Activated CD4-positive, alpha-beta T cell treated with anti-CD3 and anti-CD28 coated beads, Interleukin-10, Interleukin-2, amounts not matched to agents 100 ng/mL and 50 ng/mL, durations not matched to agents 16 hours and 8 hours (primary cell): ENCODE measurements at places on chromosomes 3 and 15.

- no peak for DNase-seq
Measured at GRCh38 chr15:79541196-79541595, 109.1 kb downstream of the MINAR1 start.

GRCh38 chr3:50189274-50189673 is 2.1 kb upstream of the GNAT1 start:
- peak; percentile 65 for DNase-seq

- no peak for DNase-seq
Measured at GRCh38 chr3:51622868-51623267, 48.2 kb upstream of the TEX264 start.

DNA sequence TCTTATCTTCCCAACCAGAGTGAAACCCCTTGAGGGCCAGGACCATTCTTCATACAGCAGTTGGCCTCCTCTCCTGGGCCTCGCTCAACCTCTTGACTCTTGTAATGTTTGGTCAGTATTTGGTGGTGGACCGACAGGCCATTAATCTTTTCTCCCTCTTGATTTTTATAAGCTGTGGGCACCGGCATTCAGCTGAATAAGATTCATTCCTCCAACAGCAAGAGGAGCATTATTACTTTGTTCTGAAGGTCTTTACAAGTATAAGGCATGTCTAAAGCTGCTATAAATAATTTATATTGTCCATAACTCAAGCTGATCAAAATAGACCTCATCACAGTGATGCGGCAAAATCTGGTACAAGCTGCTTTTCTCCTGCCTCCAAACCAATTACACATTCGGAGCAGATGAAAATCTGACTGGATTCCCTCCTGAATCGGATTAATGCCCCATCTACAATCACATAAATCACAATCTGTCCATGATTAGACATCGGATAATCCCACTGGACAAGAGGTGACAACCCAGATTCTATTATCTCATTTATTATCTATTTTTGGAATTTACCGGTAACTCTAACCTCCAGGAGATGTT is 8.4 kb upstream of the ISL2 start:
- DNase-seq = no peak

- no peak for DNase-seq
Measured at GRCh38 chr3:114994554-114995341, 152.3 kb downstream of the ZBTB20 start.
